ENCODE measurements at places on chromosomes 6 and 20. TPM values are rescaled to one million over a fixed set of nuclear protein-coding genes. Genes with fewer than 3 reads are reported as not detected.
A peak's percentile ranks its signal among the peaks of the same experiment; 100 is the strongest.

DNA sequence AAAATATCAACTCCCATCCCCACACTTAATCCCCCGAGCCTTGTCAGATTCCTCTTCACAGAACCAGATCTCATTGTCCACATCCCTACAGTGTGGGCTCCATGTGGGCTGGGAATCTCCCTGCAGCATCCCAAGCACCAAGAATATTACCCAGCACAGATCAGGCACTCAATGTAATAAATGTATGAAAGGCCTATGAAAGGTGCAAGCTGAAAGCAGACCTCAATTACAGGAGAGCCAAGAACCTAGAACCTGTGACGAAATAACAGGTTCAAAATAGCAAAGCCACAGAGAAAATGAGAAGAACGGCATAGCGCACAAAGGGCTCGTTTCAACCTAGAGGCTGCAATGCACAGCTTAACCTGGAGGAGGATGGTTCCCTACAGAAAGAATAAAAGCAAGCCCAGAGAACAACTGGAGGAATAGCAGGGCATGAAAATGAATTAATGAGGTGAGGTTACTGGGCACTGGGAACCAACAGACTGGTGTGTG, 3.1 kb downstream of the SLC23A2 start:
- DNase-seq: no peak

- DNase-seq: no peak
These were observed 120.8 kb upstream of the CDYL start for GRCh38 chr6:4655196-4656025.

- DNase-seq: no peak
These were observed 44.4 kb downstream of the ZMYND8 start for GRCh38 chr20:47311967-47312681.

- no peak for DNase-seq
These were observed 23.6 kb upstream of the ANKRD60 start for GRCh38 chr20:58251979-58252591.

GRCh38 chr6:118574051-118574865, 26.2 kb downstream of the PLN start:
- DNase-seq: peak; percentile 80

GRCh38 chr20:29742699-29743100, 1514.8 kb upstream of the DEFB115 start:
- no peak for DNase-seq

- DNase-seq: no peak
These were observed 51.4 kb upstream of the LGSN start for GRCh38 chr6:63371104-63371715.

DNA sequence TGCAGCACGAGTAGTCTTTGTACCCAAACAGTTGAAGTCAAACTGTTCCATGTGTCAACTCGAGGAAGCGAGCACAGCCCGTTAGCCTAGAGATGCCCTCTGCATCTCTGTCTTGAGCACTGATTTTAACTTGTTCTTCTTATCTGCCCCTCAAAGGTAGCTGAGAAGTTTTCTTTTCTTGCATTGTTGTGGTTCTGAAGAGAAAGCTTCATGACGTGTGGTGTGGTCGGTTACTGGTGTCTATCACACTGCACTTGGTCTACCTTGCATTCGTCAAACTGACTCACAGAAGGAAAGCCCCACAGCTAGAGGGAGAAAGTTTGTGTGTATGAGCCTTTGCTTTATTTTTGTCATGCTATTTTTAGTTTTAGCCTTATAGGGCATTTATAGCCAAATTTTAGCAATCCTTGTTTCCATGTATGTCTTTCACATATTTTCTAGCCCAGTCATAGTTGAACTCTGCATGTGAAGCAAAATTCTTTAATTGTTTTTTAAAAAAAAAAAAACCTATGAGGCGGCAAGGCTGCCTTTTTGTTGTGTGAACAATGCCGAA, 115.1 kb downstream of the JAG1 start:
- no peak for DNase-seq

DNA sequence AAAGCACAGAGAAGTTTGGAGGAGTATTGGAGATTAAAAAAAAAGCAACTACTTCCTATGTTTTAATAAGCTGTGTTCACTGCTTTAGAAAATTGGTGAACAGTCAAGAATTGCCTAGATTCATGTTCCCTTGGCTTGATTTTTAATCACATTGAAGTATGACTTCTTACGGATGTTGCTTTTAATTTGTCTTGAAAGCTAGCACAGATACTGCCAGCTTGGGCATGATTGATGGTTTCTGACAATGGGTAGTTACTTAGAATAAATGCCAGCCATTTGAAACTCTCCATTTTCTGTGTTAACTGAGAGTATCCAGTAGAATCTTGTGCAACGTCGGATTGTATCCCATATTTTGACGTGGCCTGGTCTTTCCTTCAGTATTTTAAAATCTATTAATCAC, 178.0 kb downstream of the DTNBP1 start:
- DNase-seq: no peak

GRCh38 chr6:16363749-16364148, 125.4 kb downstream of the GMPR start:
- DNase-seq: no peak

DNA sequence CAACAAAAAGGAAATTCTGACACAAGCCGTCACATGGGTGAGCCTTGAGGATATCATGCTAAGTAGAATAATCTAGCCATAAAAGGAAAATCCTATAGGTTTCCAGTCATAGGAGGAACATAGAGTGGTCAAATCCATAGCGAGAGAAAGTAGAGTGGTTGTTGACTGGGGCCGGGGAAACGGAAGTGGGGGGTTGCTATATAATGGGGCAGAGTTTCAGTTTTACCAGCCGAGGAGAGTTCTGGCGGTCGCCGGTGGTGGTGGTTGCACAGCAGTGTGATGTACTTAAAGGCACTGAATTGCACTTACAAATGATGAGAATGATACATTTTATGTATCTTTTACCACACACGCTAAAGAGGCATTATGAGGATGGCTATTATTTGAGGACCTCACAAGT, 4.9 kb downstream of the GPR31 start:
- no peak for DNase-seq

- no peak for DNase-seq
These were observed 37.7 kb upstream of the ADIG start for GRCh38 chr20:38543014-38543906.

GRCh38 chr6:52551483-52552277, 25.2 kb downstream of the TRAM2 start:
- DNase-seq: peak; percentile 67

DNA sequence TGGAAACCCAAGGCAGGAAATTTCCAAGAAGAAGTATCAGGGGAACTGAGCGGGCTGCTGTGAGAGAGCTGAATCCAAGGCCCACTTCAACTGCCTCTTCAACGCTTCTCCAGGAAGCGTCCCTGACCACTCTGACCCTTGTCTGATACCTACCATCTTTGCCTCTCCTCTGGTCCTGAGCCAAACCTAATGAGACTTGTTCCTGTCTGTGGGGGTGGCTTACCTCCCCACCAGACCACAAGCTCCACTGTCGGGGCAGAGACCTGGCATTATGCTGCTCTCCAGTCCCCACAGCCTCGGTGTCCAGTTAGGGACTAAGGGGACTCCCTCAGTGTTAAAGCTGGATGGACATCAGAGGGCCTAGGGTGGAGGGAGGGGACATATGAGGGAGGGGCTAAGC, 49.7 kb downstream of the LRFN2 start:
- no peak for DNase-seq

DNA sequence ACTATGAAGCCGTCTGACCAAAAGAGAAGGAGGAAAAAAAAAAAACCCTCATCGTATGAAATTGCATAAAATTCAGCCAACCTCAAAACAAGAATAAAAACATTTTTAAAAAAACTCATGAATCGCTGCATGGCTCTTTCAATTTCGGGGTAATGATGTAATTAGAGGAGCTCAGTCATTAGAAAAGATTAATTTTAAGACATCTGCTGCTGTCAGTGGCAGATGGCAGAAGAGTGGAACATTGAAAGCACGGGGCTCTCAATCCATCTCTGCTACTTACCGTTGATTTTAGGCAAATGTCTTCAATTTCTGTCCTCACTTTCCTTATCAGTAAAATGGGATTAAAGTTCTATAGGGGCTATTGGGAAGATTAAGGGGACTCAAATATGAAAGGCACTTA, 79.1 kb downstream of the EYA2 start:
- no peak for DNase-seq

DNA sequence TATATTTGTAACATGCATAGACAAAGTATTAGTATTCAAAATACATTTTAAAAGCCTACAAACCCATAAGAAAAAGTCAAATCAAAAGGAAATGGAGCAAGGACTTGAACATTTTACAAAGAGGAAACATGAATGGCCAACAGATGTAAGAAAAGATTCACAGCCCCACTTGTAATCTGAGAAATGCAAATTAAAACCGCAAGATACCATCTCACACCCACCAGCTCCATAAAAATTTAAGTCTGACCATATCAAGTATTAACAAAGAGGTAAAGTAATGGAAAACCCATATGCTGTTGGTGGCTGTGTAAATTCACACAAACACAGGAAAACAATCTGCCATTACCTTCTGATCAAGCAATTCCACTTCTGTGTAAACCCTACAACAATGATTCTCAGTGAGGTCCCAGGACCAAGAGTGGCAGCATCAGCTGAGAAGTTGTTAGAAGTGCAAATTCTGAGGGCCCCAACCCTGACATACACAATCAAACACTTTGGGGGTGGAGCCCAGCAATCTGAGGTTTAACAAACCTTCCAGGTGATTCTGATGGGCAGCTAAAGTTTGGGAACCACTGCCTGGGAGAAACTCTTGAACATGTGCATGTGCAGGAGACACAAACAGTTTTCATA, 30.9 kb downstream of the BCL2L1 start:
- DNase-seq: no peak

Gene SLA2
- 0.13 TPM for total RNA-seq

Gene PLA2G7
- total RNA-seq: 1.7 TPM

Gene OR2H1
- total RNA-seq: not detected

Gene CNR1
- total RNA-seq: 0.55 TPM

Gene ZBTB12
- 31.0 TPM for total RNA-seq

Gene DNAH8
- not detected for total RNA-seq

Gene EBF4
- total RNA-seq: 4.3 TPM

Gene ALDH8A1
- not detected for total RNA-seq

Gene TFAP2C
- 22.5 TPM for total RNA-seq

Gene HLA-DPA1
- 2.6 TPM for total RNA-seq

Gene FHL5
- not detected for total RNA-seq

Gene SASH1
- 29.7 TPM for total RNA-seq

Gene SNAI1
- 7.0 TPM for total RNA-seq

All from H9 (cell line).